ENCODE measurements at places on chromosomes 3 and 15.

GRCh38 chr3:129616713-129617112 lies 10.2 kb upstream of the PLXND1 start:
- peak; percentile 64 for DNase-seq

GRCh38 chr15:80588801-80589200 lies 106.3 kb upstream of the ABHD17C start:
- peak; percentile 86 for DNase-seq

DNA sequence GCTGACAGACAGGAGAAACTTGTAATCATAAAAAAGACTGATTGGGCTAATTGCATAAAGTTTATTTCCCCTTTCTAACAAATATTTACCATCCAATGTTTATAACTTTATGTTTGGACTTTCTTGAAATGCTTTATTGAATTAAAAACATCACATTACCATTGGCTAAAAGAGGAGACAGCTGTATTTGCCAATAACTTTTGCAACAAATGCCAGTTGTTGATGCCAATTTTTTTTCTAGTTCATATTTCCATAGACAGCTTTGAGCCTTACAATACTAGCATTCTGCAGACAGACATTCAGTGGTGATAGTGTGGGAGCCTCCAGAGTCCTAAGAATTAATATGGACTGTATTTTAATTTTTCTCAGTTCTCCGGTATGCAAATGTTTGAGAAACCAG lies 198.4 kb downstream of the ADAMTS17 start:
- no peak for DNase-seq

- no peak for DNase-seq
Observed at GRCh38 chr15:25892126-25892525, 29.0 kb upstream of the ATP10A start.

GRCh38 chr15:98519767-98520550 lies 128.4 kb upstream of the IGF1R start:
- no peak for DNase-seq

- no peak for DNase-seq
Observed at GRCh38 chr3:23129817-23130216, 73.3 kb upstream of the UBE2E2 start.

- DNase-seq, result peak; percentile 94
Observed at GRCh38 chr15:29103824-29104565, 165.6 kb downstream of the NSMCE3 start.

- no peak for DNase-seq
Observed at GRCh38 chr15:41493902-41494189, 172 bp downstream of the ITPKA start.

DNA sequence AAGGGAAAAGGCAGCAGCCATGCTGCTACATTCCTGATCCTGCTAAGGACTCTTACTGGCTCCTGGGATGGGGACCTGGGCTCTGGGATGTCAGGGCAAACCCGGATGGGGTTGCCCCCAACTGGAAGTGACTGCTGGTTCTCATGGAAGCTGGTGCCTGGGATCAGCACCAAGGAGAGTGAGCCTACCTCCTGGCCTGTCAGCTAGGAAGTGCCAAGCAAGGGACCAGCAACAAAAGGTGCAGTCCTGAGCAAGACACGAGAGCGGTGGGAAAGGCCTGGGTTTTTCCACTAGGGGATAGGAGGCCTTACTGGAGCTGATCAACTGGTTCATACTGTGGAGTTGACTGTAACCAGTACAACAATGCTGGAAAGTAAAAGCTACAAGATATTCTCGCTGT lies 47.9 kb upstream of the SYNM start:
- no peak for DNase-seq

- no peak for DNase-seq
Observed at GRCh38 chr3:190089711-190090110, 31.0 kb downstream of the P3H2 start.
